Large intestine (tissue), 12 donors: ENCODE measurements at places on chromosomes 3 and 15. TPM values are rescaled to one million over a fixed set of nuclear protein-coding genes. Genes with fewer than 3 reads are reported as not detected.
A peak's percentile ranks its signal among the peaks of the same experiment; 100 is the strongest.

DNA sequence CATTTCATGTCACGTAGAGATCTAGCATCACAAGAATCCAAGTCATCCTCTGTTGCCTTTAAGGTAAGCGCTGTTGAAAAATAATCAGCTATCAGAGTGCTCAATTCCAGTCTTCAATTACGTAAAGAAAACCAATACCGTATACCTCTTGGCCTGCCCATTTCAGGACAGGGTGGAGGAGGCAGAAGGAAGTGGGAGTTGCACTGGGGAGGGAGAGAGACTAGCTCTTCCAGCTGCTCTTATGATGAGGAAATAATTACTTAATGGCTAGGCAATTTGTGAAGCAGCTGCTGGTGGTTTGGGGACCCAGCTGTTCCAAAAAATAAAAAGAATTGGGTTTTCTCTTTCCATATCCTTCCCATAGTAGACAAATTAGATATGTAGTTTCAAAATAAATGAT, 365.8 kb upstream of the MCTP2 start:
- H3K27ac ChIP-seq: no peak overlapping the region
- no peak for DNase-seq
- no peaks in the 10 kb centered on the region for H3K4me1 ChIP-seq
- no peaks in the 10 kb centered on the region for H3K36me3 ChIP-seq

DNA sequence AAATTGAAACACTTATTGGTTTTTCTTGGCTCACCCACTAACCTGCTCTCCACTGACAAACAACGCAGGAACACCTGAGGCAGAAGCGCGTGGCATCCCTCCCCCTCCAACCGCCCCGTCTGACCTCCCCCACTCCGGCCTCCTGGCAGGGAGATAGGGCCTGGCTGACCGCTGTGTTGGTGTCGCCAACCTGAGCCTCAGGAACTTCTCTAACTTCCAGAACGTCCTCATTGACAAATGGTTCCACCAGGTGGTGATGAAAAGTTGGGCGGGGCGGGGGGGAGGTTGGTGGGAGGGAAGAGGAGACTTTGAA, 22.8 kb downstream of the IL17RD start:
- H3K4me1 ChIP-seq: no peaks in the 10 kb centered on the region
- H3K27me3 ChIP-seq: peaks cover 2% of the 10 kb centered on the region
- H3K4me3 ChIP-seq: no peak overlapping the region

GRCh38 chr3:39189959-39190269, 2.5 kb downstream of the XIRP1 start:
- H3K36me3 ChIP-seq: no peaks in the 10 kb centered on the region
- H3K4me3 ChIP-seq: no peak overlapping the region
- no peak overlapping the region for H3K27ac ChIP-seq

DNA sequence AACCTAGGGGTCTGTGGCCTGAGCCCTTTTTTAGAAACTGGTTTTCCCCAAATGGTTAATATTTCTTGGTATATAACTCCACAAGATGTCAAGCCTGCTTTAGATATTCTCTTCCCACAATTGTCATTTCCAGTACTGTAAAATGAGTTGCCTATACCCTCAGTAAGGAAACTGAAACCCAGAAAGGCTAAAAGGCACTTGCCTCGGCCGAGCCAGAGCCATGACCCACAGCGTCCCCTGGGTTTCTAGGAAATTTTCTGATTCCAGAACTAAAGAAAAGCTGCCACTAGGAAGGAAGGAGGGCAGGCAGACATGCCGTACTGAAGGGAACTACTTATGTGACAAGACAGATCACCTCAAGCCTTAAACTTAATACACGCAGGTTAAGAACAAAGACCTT, 59.1 kb downstream of the ATP8B4 start:
- H3K27me3 ChIP-seq: no peaks in the 10 kb centered on the region
- H3K4me3 ChIP-seq: no peak overlapping the region
- H3K36me3 ChIP-seq: no peaks in the 10 kb centered on the region
- no peak for DNase-seq
- H3K4me1 ChIP-seq: no peaks in the 10 kb centered on the region

DNA sequence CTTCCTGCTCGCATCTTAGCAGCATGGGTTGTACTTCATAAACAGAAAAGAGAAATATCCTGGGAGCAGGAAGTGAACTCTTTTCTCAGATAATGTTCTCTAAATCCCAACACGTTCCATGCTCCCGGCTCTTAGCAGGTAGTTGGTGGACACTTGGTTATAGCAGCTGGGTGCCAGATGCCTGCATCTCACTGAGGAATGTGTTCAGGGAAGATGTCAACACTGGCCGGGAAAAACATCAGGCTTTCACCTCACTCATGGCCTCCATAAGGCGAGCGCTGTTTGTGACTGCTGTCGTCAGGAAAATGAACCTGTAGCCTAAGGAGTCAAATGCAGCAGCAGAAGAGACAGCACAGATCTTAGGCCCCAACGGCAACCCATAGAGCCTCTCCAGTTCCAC, 4.4 kb upstream of the PRC1 start:
- no peaks in the 10 kb centered on the region for H3K4me1 ChIP-seq
- peaks cover 47% of the 10 kb centered on the region for H3K36me3 ChIP-seq
- H3K27ac ChIP-seq: no peak overlapping the region
- DNase-seq: no peak

GRCh38 chr3:160842021-160843005, 86.3 kb downstream of the PPM1L start:
- no peak for DNase-seq
- H3K4me3 ChIP-seq: no peak overlapping the region
- H3K36me3 ChIP-seq: no peaks in the 10 kb centered on the region
- H3K4me1 ChIP-seq: peaks cover 2% of the 10 kb centered on the region

- no peak overlapping the region for H3K4me3 ChIP-seq
- peaks cover 23% of the 10 kb centered on the region for H3K27me3 ChIP-seq
- H3K4me1 ChIP-seq: no peaks in the 10 kb centered on the region
- no peak overlapping the region for H3K27ac ChIP-seq
- DNase-seq: no peak
Observed at GRCh38 chr3:132038198-132038825, 3.5 kb upstream of the CPNE4 start.

GRCh38 chr3:178393146-178393545, 143.1 kb upstream of the KCNMB2 start:
- H3K36me3 ChIP-seq: no peaks in the 10 kb centered on the region
- H3K27ac ChIP-seq: no peak overlapping the region
- no peaks in the 10 kb centered on the region for H3K27me3 ChIP-seq

DNA sequence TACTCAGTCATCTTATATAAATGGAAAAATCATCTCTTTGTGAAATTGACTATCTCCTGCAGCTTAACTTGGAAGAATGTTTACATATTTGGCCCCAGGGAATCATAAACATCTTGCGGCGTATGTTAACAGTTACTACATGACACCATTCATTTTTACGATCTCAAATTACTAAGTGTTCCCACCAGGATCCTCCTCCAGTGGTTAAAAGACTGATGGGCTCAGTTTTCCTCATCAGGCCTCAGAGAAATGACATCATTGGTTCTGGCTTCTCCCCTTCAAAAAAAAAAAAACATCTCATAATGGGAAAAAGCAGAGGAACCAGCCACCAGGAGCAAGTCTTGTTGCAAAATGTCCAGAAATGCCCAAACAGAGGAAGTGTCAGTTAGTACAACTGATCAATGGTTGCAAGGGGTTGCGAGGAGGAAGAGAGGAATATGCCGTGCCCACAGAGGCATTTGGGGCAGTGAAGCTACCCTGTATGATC, 70.5 kb upstream of the LIPC start:
- DNase-seq: peak; percentile 23
- H3K27me3 ChIP-seq: no peaks in the 10 kb centered on the region
- no peaks in the 10 kb centered on the region for H3K36me3 ChIP-seq
- H3K4me1 ChIP-seq: no peaks in the 10 kb centered on the region

DNA sequence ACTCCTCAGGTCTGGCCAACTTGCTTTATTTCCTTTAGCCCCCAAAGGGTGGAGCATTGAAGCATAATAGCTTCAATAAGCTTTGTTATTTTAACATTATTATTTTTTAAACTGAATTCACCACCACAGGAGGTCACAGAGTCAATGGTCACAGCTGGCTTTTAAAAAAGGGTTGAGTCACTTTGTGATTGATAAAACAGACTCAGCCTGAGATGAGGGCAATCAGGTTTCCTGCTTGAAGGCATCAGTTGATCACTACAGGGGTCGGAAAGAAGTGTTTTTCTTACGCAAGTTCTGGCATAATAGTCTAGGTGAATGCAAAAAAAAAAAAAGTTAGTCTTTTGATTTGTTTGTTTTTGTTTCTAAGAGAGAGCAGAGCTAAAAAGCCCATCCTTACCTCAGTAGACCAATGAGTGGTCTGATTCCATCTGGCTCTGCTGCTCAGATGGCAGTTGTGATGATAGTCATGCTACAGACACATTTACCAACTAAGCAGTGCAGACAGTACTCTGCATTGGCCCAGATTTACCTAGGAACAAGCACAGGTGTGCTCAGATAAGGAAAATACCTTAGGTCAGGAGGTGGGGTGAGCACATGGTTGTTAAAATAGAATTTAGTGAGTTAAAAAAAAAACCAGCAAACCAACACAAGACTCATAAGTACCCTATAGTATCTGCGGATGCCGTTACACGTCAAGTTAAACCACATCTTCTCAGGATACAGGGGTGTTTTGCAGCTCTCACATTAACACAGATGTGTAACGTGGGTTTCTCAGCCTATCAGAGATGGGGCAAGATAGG, 22.6 kb downstream of the ZNF80 start:
- peaks cover 2% of the 10 kb centered on the region for H3K27me3 ChIP-seq
- no peaks in the 10 kb centered on the region for H3K36me3 ChIP-seq
- H3K4me3 ChIP-seq: no peak overlapping the region
- no peak for DNase-seq

DNA sequence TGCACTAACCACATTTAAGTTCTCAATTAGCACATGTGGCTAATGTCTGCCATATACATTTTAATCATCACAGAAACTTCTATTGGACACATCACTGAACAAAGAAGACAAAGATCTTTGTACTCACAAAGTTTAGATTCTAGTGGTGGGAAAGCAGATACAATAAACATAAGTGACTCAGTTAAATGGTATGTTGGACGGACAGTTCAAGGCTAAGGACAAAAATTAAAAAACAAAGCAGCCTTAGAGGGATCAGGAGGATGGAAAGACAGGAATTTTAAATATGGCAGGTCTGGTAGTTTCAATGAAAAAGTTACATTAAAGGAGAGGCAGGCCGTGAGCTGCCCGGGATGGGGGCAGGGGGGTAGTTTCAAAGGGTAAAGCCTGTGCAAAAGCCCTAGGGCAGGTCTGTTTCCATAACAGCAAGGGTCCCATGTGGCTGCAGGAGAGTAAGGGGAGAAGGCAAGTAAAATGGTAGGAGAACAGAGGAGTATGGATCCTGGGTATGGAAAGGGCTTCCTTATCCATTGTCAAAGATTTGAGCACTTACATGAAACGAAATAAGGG, 220.7 kb downstream of the FHIT start:
- H3K4me3 ChIP-seq: no peak overlapping the region
- no peaks in the 10 kb centered on the region for H3K36me3 ChIP-seq
- no peaks in the 10 kb centered on the region for H3K27me3 ChIP-seq
- no peaks in the 10 kb centered on the region for H3K4me1 ChIP-seq

GRCh38 chr15:62119874-62120273, 45.2 kb downstream of the C2CD4B start:
- H3K4me1 ChIP-seq: peaks cover 35% of the 10 kb centered on the region
- H3K36me3 ChIP-seq: no peaks in the 10 kb centered on the region
- DNase-seq: no peak
- peak overlapping the region; percentile 67 for H3K27ac ChIP-seq
- no peak overlapping the region for H3K4me3 ChIP-seq

- DNase-seq: no peak
- H3K36me3 ChIP-seq: no peaks in the 10 kb centered on the region
- no peaks in the 10 kb centered on the region for H3K4me1 ChIP-seq
- no peaks in the 10 kb centered on the region for H3K27me3 ChIP-seq
Observed at GRCh38 chr3:97711654-97712053, 52.9 kb upstream of the ARL6 start.

GRCh38 chr3:2774481-2775249, 335.5 kb downstream of the IL5RA start:
- no peak overlapping the region for H3K27ac ChIP-seq
- no peaks in the 10 kb centered on the region for H3K36me3 ChIP-seq
- H3K27me3 ChIP-seq: no peaks in the 10 kb centered on the region
- no peak for DNase-seq
- H3K4me1 ChIP-seq: peaks cover 3% of the 10 kb centered on the region

DNA sequence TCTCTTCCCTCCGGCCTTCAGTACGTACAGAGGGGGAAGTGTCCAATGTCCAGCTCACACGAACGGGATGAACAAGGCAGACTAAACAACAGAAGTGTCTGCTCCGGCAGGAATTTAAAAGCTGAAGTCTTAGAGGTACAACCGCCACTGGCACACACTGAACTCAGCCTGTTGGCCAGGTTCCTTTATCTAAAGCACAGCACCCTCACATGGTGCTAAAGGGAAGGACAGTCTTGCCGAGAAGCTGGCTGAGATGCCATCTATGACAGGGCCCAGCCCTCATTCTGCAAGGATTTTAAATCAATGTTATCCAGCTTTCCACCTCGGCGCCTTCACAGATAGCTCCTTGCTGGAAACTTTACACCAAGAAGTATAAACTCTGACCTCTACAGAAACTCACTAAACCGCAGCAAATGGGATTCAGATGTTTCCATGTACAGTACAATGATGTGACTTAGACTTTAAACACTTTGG, 2.8 kb downstream of the ADAMTS17 start:
- H3K4me1 ChIP-seq: peaks cover 4% of the 10 kb centered on the region
- H3K27ac ChIP-seq: no peak overlapping the region
- peaks cover 19% of the 10 kb centered on the region for H3K27me3 ChIP-seq
- no peak overlapping the region for H3K4me3 ChIP-seq
- DNase-seq: peak; percentile 70
- H3K36me3 ChIP-seq: no peaks in the 10 kb centered on the region

GRCh38 chr3:84943379-84943778, 15.4 kb upstream of the CADM2 start:
- no peak overlapping the region for H3K4me3 ChIP-seq
- no peaks in the 10 kb centered on the region for H3K36me3 ChIP-seq
- H3K27me3 ChIP-seq: no peaks in the 10 kb centered on the region
- DNase-seq: no peak
- H3K27ac ChIP-seq: no peak overlapping the region

GRCh38 chr3:133943639-133944141, 48.0 kb upstream of the RAB6B start:
- no peak overlapping the region for H3K27ac ChIP-seq
- peaks cover 5% of the 10 kb centered on the region for H3K4me1 ChIP-seq
- peak; percentile 44 for DNase-seq

GRCh38 chr15:33584797-33585196, 274.0 kb downstream of the RYR3 start:
- H3K27me3 ChIP-seq: no peaks in the 10 kb centered on the region
- no peaks in the 10 kb centered on the region for H3K4me1 ChIP-seq

GRCh38 chr15:69414701-69415167, 585 bp downstream of the KIF23 start:
- peak overlapping the region; percentile 78 for H3K4me3 ChIP-seq
- peak overlapping the region; percentile 57 for H3K27ac ChIP-seq
- H3K27me3 ChIP-seq: no peaks in the 10 kb centered on the region
- no peaks in the 10 kb centered on the region for H3K4me1 ChIP-seq

Gene PRR20G
- polyA plus RNA-seq: not detected

Gene ATP8B4
- polyA plus RNA-seq: 4.4 TPM

Gene GOLGA6D
- polyA plus RNA-seq: 0.04 TPM

Gene SYNPR
- polyA plus RNA-seq: 0.87 TPM

Gene C3orf80
- 0.72 TPM for polyA plus RNA-seq

Gene RAB6B
- 8.8 TPM for polyA plus RNA-seq

Gene SMCO1
- polyA plus RNA-seq: not detected

Gene ZNF80
- 0.03 TPM for polyA plus RNA-seq

Gene LRRK1
- 4.2 TPM for polyA plus RNA-seq

Gene POLQ
- 4.0 TPM for polyA plus RNA-seq

Gene OSBPL10
- polyA plus RNA-seq: 12.4 TPM

Gene EXD1
- 0.01 TPM for polyA plus RNA-seq
